Mucosa of gallbladder (tissue), 1 donor: ENCODE measurements at places on chromosomes 7 and 10.

DNA sequence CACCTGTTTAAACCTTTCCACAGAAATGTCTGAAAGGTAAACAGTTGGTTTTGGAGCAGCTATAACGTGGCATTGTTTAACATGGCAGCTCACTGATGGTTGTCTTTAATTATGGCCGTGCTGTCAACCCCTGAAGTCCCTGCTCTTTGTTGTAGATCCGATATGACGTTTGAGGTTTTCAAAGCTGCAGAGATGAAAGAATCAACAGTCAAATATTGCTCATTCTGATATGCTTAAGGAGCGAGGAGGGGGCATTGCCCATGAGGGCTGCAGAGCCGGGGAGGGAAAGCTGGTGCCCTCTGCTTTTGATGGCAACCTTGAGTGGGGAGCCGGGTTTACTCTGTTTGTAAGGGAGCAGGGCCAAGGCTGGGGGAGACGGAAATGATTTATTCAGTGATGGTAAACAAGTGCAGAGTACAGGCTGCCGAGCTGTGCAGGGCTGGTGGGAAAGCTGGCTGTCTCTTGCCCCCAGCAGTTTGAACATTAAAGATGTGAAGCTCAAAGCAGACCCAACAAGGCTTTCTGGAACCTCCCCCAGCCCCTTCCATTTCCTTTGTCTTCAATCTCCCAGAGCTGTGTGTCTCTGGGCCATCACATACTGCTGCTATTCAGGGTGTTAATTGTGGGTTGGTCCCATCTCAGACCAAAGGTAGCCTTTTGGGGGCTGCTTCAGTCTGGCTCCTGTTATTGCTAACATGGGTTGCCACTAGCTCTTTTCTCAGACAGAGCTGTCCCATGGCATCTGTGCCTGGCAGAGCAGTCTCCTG is 345.5 kb downstream of the LRMDA start:
- no peak for DNase-seq

DNA sequence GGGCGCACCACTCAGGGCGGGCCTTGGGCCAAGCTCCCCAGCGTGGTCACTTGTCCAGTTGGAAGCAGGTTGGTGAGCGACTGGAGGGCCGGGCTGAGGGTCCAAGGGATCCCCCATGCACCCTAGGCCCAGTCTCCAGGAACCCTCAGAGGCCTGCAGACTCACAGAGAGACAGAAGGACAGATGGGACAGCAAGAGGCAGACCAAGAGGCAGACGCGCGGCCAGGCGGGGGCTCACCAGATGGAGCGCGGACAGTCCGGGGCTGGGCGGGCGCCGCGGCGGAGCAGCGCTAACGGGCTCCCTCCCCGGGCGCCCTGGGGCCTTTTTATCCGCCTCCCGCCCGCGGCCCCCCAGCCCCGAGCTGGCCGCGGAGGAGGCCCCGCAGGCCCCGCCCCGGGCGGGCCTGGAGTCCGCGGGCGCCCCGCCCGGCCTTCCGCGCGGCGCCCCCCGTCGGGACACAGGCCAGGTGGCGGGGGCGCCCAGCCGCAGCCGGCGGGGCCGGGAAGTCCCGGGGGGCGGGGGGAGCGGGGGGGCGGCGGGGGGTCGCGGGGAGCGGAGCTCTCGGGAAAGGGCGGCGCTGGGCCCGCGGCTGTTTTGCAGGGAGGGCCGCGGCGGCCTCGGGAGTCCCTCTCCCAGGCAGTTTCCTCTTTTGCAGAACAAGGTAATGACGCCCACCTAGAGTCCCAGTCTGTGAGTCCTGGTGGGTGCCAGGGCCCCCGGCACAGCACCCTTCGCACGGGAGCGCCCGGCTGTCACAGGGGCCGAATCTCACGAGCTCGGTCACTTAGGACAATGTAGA is at the start of gene LOXL4:
TSS of gene LOXL4 (minus strand) at position 301 of the 800 bp plus-strand sequence. CDS start 5,175 bp downstream, outside the sequence.
- no peak for DNase-seq

- DNase-seq, result no peak
Observed at GRCh38 chr7:90207956-90208355, 3.6 kb upstream of the STEAP2 start.

DNA sequence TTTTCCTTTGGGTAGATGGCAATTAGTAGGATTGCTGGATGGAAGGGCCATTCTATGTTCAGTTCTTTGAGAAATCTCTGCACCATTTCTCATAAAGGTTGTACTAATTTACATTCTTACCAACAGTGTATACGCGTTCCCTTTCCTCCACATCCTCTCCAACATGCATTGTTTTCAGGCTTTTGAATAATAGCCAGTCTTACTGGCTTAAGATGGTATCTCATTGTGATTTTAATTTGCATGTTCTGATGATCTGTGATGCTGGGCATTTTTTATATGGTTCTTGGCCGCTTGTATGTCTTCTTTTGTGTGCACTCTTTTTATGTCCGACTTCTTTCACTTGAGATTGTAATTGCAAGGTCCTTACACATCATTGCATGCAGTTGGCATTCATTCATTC is 11.7 kb downstream of the CLIP2 start:
- no peak for DNase-seq

DNA sequence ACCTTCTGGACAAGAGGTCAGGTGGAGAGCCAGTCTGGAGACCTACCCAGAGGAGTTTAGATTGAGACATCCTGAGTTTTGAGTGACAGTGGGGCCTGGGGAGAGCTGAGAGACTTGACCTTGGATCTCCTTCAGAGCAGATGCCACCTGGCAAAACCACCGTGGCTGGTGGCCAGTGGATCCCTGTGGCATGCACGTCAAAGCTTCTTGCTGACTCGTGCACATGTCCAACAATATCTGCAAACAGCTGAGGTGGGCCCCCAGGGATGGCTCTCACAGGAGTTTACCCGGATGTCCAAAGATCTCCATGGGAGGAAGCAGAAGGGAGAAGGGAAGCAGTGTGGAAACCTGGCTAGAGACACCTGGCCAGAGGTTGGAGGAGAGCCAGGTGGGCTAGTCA is 230.5 kb downstream of the FANK1 start:
- DNase-seq, result no peak

DNA sequence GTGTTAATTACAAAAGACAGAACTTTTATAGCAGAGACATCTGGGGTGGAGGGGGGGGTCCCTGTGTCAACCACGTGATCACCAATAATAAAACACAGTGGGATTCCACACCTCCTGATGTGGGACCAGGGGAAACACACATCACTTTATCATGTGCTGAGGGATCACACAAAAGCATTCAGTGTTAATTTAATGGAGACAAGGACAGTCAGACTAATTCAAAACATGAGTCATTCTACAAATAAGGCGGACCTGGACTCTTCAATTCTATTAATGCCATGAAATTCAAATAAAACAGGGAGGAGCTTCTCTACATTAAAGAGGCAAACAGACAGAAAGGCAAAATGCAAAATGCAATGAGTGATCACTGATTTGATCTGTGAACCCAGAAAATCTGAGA is 67.3 kb upstream of the PFKP start:
- no peak for DNase-seq

DNA sequence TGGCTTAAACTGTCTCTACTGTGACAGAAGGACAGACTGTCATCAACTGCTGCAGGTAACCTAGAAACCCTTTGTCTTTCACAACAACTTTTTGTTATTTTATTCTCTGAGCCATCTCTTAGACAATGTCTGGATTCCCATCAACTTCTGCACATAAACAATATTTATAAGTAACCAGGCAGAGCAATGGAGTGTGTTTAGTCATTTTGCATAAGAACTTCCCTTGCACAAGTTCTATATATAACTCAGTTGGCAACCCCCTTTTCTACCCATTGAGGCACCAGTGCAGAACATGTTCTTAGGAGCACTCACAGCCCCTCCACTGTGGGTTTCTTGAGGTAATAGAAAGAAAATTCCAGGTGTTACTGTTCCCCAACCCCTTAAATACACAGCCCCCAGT is 65.0 kb upstream of the IL6 start:
- no peak for DNase-seq

GRCh38 chr10:84007482-84007881 is 131.8 kb upstream of the GHITM start:
- DNase-seq, result no peak

DNA sequence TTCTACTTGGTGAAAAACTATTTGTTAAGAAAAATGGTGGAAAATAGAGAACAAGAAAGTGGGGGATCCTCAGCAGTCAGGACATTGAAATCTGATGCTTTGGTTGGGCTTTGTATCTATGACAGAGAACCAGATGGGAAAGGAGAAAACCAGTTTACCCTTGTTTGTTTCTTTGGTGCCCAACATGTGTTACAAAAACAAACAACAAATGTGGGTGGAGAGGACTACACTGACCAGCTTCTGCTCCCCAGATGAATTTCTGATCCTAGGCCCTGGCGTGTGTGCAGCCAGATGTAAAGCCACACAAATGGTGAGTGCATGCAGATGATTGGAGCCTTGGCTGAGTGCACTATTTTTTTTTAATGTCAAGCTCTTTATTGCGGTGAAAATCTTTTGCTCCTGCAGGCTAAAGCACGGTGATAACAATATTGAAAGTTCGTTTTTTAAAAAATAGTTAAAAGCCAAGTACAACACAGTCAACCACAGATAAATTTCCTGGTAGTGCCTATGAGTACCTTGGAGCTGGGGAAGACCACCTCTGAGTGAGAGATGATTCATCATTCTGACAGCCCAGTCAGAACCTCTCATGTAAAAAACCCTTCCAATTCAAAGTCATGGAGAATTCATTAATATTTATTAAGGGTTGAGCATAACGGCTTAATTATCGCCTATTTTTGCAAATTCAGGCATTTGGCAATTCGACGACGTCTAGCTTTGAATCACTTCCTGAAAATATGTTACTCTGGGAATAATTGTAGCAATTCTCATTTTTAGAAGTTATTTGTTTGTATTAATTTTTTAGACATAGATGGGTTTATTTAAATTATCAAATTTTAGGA is 163.7 kb downstream of the AGMO start:
- no peak for DNase-seq

DNA sequence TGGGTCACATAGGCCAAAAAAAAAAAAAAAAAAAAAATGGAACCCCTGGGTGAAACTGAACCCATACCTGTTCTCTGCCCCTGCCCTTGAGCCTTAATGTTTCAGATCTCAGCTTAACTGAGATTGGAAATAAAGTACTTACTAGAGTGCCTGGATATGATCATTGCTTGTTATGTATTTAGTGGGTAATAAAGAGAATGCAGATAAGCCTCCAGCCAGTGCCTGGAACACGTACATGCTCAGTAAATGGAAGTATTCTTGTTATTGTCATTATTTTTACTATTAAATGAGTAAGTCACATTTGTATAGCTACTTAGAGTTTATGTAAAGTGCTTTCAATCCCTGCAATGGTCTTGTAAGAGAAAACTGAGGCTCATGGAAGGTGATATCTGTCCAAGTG is 14.7 kb downstream of the SLC16A12 start:
- no peak for DNase-seq

DNA sequence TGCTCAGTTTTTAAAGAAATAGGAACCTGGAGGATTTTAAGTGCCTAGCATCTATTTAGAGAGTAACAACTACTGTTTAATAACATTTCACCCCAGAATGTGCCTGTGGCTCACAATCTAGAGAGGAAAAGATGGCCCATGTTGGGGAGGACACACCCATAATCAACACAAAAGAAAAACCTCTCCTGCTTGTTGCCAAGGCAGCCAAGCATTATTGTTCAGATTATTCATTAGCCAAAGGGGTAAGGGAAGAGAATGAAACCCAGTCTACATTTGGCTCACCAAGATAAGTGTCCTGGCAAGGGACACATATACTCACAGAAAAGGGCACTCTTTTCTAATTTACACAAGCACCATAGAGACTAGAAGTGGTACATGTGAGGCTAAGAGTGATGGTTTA is 17.7 kb upstream of the IFIT1B start:
- DNase-seq, result no peak

DNA sequence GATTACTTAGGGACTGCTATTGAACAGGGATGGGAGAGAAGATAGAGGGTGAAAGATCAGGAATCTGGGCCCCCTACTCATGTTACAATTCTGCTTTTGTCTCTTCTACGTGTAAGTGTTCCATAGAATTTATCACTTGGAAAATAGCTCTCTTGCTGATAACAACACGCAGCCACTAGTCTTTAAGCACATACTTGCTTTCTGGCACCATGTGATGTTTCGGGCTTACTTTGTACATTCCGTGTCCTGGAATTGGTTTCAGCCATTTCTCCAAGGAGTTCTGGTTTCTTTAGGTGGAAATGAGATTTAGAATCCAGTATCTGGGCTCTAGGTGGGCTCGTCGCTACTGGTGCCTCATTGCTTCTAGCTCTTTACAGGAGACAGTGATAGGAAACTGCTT is 59.7 kb downstream of the TFAM start:
- no peak for DNase-seq

GRCh38 chr7:104174798-104175197 is 33.0 kb downstream of the ORC5 start:
- DNase-seq, result no peak

GRCh38 chr7:54615537-54615936 is 73.4 kb downstream of the VSTM2A start:
- DNase-seq, result no peak

DNA sequence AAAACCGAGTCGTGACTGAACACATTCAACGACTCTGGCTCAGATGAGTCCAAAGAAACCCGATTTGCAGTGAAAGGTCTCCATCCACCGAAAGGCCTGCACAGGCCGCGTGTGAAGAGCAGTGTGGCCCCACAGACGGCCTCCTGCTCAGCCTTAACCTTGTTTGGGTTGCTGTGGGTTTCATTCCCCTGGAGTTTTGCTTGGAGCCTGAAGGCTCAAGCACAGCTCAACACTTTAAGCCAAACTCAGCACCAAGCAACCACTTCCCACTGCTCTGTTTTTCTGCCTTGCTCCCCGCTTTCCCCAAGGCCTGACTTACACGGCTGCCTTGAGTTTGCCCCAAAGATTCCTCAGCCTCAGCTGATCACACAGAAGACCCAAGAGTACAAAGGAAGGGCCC is 398.2 kb upstream of the NFE2L3 start:
- no peak for DNase-seq

- DNase-seq, result peak; percentile 51
Observed at GRCh38 chr7:64999165-65000004, 7.1 kb downstream of the ERV3-1 start.

DNA sequence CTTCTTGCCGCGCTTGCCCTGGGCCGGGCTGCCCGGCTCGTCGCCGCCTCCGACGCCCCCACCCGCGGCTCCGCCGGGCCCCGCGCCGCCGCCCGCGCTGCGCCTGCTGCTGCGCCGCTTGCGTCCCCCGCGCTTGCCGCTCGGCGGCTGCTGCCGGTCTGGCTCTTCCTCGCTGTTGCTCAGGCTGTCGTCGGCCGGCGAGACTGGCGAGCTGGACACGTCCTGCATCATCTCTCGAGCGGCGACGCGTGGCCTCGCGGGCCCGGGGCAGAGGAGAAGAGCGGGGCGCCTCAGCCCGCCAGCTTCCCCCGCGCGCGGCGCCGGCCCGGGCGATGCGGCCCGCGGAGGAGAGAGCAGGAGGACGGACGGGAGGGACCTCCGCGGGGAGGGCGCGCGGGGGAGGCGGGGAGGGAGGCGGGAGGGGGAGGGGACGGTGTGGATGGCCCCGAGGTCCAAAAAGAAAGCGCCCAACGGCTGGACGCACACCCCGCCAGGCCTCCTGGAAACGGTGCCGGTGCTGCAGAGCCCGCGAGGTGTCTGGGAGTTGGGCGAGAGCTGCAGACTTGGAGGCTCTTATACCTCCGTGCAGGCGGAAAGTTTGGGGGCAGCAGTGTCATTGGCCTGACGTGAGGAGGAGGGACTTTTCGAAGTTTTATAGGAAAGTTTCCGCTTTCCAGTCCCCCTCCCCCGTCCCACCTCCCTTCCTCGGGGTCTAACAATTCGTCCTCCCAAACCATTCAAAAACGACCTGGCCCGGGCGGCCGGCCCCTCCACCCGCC is at the start of gene TWIST1:
TSS of gene TWIST1 (minus strand) at position 546 of the 779 bp plus-strand sequence. CDS start at position 231, 315 bp downstream.
- peak; percentile 27 for DNase-seq
